Mesendoderm (in vitro differentiated cells): ENCODE measurements at places on chromosomes 16 and 17.

DNA sequence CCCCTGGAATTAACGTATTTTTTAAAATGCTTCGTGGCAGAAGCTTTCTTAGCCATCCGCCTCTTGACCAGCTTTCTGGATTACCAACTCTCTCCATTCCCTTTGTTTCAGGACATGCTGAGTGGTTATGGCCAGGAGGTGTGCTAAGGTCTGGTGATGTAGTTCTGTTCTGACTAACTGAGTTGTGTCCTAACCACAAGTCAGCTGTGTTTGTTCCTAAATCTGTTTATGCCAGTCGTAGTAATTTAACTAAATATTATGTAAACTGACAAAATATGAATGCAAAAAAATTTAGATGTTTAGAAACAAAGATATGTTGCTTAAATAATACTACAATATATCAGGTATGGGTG lies 61.6 kb downstream of the MRTFB start:
- DNase-seq = no peak

- no peak for DNase-seq
Measured at GRCh38 chr16:79190542-79190941, 410.0 kb downstream of the MAF start.

DNA sequence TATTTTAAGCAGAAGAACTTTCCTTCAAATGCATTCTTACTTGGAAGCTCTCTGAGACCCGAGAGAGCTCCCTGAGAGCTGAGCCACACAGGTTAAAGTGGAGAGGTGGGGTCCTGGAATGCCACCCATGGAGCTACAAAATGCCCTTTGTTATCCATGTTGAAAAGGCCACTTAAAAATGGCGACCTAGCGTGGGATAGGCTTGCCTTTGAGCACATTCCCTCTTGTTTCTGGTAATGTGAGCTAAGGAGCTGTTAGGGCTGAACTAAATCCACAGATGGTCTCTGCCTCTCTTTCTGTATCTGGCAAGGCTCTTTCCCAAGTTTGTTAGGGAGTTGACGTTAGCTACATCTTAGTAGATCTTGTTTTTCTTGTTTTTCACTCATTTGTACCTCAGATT lies 171.6 kb downstream of the SNX29 start:
- DNase-seq = peak; percentile 57

DNA sequence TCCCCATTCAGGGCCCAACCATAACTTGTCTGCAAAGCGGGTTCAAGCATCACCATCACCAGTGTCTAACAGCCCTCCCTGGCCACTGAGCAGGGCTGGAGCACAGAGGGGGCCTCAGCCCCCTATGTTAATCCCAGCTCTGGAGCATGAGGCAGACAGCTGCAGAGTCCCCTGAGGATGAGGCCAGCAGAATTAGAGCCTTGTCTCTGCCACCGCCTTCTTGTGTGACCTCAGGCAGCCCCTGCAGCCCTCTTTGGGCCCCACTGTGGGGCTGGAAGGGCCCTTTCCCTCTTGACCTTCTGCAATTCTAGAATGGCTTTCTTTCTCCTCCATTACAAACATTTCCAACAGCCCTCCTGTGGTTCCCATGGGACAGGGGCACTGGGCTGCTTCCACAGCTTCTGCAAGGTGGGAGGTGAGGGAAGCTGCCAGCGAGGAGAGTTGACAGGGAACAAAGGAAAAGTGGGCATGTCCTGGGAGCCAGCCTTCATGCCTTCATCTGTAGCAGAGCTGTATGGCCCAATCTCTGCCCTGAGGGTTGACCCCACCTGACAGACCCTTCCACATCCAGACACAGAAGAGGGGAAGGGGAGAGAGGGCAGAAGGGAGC lies 65.7 kb downstream of the TMEM132E start:
- no peak for DNase-seq

- no peak for DNase-seq
Measured at GRCh38 chr17:4331614-4332013, 34.9 kb downstream of the UBE2G1 start.

GRCh38 chr17:16918443-16918842 lies 53.5 kb downstream of the TNFRSF13B start:
- no peak for DNase-seq

GRCh38 chr16:83906683-83907082 lies 7.8 kb downstream of the MLYCD start:
- DNase-seq = no peak

DNA sequence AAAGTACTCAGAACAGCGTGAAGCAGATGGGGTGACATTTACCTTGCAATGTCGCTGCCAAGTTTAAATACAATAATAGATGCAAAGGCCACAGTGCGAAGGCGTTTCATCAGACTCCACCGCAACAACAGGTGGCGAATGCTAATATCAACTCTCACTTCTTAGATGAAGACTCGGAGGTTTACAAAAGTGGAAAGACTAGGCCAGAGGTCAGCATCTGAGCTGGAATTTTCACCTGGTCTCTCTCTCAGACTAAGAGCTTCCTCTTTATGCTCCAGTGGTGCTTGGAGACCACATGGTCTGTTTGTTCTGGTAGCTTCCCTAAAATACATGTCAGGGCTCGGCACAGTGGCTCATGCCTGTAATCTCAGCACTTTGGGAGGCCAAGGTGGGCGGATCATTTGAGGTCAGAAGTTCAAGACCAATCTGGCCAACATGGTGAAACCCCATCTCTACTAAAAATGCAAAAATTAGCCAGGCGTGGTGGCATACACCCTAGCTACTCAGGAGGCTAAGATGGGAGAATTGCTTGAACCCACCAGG lies 169.1 kb downstream of the XYLT1 start:
- no peak for DNase-seq

DNA sequence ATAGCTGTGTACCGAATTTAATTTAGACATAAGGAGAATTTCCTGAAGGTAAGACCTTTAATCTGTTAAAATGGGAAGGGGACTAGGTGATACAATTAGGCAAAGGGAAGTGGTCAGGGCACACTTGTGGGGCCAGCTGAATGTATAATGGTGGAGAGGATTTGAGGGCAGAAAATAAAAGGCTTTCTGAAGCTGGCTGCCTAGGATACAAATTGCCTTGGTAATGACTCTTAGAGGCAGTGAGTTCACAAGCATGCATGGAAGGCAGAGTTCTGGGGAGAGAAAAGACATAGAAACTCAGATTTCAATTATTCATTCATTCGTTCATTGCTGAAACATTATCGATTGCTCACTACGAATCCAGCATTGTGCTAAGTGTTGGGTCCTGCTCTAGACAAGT lies 12.4 kb upstream of the NFAT5 start:
- DNase-seq = no peak

- no peak for DNase-seq
Measured at GRCh38 chr16:84800158-84800978, 19.4 kb upstream of the CRISPLD2 start.
